ENCODE measurements at places on chromosomes 6 and 20.

DNA sequence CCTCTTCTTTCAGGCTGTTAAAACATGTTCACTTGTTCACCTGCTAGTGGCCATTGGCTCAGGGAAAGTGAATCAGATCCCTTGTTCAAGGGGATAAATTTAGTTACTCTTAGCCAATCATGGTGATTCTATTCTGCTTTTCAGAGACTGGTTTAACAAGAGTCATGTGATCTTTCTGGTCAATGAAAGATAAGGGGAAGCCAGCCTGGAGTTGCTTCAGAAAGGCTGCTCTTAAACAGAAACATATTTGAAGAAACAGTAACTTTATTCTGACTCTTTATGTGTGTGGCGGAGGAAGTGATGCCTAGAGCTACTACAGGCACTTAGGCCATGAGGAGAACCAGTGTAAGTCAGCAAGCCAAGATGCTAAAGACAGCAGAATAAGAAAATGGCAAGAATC lies 28.1 kb upstream of the AHI1 start:
- DNase-seq = no peak

DNA sequence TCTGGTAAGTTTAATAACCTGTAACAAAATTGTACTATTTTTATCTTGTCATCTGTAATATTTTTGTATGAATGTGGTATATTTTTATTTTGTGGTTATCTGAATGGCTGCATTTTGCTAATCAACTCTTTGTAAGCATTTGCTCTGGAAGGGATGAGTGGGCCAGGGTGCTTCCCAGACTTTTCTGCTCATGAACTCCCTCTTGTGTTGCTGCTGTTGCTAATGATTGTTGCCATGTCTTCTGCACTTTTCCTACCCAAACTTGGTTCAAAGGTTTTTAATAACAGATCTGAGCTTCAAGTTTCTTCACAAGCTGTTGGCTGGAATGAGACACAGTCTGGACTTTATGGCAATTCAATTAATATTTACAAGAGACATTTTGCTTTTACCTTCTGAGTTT lies 1005.7 kb downstream of the HACE1 start:
- no peak for DNase-seq

DNA sequence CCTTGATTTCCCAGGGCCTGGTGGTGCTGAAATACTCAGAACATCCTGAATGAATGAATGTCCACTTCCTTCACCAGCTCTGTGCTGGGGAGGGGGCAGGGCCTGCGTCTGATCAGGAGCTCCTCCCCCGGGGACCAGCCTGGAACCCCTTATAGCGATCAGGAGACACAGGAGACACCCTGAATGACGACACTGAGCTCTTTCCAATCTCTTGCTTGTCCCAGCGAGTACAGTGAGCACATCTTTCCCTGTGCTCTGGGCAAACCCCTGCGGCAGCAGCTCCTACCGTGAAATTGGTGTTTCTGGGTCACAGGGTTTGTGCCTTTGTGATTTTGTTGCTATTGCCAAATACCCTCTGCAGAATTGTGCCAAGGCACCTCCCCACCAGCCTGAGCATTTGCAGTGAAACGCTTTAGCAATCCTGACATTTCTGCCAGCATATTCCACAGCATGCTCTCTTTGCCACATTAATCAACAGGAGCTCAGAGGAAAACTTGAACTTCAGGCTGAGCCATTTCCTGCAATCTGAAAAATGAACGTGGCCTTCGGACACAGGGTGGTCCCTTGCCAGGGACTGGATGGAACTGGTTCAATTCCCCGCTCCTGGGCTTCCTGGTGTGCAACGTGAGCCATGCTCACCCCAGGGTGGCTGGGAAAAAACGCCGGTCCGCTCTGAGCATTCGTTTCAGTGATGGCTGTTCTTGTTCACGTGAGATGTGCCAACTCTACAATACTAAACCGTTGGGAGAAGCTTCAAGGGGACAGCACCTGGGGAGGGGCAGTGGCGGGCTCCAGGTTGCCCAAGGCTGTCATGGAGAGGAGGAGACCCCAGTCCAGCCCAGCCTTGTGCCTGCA lies 23.1 kb upstream of the MRGBP start:
- no peak for DNase-seq

GRCh38 chr20:63627129-63627750 lies 339 bp upstream of the GMEB2 start:
- peak; percentile 97 for DNase-seq

- no peak for DNase-seq
These were observed 110.6 kb downstream of the CDKAL1 start for GRCh38 chr6:20644667-20645370.

DNA sequence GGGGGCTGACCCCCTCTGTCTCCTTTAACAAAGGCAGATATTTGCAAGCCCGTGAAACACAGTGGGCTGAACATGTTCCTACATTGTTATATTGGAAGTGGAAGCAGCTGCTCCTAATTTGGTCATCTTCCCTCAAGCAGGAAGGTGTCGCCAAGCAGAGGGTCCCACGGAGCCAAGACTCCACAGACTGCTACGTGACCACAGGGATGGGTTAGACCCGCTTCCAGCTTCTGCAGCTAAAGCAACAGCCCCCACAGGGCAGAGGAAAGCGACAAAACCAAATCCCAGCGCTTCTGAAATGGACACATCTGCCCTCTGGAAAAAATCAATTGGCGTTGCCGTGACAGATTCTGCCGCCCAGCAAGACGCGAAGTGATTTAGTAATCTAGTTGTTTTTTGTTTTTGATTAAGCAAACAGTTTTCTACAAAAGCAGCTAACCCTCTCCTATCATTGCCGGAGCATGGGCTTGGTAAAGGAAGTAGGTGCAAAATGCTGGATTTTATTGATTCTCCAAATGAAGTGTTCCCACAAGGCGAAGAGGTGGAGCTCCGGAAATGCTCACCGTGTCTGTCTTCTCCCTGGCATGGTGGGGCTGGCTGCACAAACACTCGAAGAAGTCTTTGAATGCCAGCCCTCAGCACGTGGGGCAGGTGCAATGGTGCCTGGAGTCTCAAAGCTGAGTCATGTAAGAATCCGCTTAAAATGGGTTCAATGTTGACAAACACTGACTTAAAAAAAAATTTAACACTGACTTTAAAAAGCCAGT lies 79.4 kb upstream of the FRMD1 start:
- DNase-seq = no peak

GRCh38 chr6:157967020-157967419 lies 14.6 kb upstream of the SYNJ2 start:
- no peak for DNase-seq

- no peak for DNase-seq
These were observed 275.2 kb downstream of the GMDS start for GRCh38 chr6:1970151-1970561.

- DNase-seq = no peak
These were observed 161.3 kb upstream of the GGTLC1 start for GRCh38 chr20:24149881-24150307.

- DNase-seq = no peak
These were observed 2.1 kb downstream of the FAM110A start for GRCh38 chr20:835608-836045.

DNA sequence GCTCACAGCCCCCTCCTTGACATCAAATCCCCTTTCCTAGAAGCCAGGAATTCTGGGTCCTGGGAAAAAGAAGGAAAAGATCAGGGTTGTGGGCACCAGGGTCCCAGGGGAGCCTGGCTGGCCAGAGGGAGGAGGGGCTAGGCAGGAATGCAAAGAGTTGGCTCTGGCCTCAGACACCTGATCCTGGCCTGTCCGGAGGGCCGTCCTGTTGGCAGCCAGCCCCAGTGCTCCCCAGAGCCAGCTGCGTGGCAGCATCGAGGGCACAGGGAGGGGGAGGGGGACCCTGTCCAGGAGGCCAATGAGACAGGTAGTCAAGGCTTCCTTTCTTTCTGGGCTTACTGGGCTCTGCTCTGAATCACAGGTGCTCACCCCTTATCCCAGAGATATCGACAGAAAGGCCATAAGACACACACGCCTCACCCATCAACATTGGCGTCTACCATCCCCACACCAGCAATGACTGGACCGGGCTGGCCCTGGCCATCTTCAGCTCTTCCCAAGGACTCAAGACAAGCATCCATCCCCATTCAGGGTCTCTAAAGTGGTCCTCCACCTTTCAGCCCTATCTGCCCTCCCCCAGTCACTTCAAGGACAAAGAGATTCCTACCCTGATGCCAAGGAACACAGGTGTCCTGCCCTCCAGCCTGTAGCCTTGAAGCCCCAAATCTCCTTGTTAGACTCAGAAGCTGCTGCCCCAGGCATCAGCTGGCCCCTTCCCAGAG lies 723 bp downstream of the COL11A2 start:
- no peak for DNase-seq

DNA sequence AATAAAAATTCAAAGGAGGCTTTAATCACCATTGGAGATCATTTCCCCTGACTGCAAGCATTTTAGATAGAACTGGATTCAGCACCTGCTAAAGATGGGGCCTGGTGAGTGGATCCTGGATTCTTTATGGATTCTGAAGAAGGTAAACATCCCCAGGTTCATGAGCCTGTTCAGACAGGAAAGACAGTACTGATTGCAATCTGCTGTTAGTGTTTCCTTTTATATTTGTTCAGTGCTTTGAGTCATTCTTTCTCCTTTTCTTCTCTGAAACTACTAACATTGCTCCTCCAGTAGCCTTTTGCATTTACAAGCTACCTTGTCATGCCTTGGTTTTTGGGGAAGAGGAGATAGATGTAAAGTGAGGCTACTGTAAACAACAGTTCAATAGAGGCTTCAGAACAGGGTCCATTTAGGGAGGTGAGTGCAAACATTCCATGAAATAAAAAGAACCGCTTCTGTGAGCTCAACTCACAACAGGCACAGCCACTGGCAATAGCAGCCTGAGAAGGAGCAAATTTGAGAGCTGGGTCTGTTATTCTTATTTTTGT lies 66.4 kb upstream of the PRL start:
- no peak for DNase-seq

DNA sequence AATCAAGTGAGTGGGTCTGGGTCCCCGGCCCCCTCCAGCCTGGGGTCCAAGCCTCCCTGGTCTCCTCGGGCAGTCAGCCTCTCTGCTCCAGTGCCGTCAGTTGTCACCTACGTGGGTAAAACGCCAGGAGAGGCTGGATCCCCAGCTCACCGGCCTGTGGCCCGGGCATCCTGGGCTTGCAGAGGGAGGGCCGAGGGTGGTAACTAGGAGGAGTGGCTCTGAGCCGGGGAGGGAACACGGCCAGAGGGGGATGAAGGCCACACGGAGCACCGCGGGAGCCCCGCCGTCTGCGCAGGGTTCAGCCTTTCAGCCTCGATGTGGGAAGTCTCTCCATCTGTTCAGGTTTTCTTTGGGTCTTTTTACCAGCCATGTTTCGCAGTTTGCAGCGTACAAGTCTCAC lies 29.5 kb upstream of the BHLHE23 start:
- DNase-seq = no peak

GRCh38 chr6:7617801-7618764 lies 28.1 kb downstream of the SNRNP48 start:
- no peak for DNase-seq

DNA sequence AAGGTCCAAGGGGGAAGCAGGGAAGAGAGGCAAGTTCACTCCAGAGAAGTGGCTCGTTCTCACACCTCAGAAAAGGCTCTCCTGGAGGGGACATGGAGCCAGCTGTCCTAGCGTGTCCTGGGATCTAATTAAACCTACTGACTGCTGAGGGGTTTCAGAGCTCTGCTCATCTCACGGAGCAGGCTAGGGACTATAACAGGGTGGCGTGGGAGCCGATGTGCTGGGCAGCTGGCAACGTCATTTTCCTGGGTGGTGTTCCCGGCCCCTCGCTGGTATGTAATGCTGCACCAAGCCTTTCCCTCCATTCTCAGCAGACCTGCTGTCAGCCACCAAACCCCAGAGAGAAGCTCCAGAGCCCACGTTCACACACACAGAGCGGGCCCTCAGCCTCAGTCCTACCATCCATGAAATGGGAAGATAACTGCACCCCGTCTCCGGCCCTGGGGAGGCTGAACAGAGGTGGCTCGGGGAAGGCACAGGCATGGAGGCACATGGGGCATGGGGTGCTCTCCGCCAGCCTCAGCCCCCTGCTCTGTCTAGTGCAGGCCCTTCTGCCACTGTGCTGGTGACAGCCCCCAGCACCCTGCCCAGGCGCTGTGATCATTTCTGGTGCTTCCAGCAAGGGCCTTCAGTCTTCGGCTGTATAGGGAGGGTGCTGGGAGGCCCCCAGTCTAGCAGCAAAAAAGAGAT lies 1.9 kb downstream of the CST7 start:
- no peak for DNase-seq

DNA sequence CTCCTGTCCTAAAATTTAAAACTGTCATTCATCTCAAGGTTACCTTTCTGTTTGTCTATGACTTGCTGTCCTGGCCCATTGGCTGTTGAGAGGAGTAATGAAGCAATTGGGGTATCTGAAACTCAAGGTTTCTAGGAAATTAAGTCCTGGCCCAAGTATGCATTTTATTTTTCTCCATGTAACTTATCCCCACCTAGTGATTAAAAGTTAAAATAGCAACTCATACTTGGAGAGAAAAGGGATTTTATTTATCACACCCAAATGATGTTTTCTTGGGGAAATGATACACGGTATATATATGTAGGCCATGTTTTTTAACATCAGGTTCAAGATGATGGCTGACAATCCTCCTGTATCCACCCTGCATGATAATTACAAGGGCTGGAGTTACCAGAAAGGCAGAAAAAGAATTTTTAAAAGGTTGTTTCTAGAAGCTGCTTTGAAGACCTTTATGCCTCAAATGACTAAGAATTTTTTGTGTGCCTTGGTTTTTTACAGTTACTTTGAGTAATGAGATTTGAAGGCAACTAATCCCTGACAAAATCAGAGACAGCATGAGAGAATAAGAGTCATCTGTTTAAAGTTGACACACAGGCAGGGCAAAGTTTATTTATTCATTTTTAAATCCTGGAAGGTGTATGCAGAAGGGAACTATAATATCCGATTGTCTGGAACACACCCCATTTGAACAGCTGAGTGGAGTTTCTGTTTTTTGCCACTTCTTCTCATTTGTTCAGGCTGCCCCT lies 28.9 kb upstream of the C6orf58 start:
- DNase-seq = no peak

DNA sequence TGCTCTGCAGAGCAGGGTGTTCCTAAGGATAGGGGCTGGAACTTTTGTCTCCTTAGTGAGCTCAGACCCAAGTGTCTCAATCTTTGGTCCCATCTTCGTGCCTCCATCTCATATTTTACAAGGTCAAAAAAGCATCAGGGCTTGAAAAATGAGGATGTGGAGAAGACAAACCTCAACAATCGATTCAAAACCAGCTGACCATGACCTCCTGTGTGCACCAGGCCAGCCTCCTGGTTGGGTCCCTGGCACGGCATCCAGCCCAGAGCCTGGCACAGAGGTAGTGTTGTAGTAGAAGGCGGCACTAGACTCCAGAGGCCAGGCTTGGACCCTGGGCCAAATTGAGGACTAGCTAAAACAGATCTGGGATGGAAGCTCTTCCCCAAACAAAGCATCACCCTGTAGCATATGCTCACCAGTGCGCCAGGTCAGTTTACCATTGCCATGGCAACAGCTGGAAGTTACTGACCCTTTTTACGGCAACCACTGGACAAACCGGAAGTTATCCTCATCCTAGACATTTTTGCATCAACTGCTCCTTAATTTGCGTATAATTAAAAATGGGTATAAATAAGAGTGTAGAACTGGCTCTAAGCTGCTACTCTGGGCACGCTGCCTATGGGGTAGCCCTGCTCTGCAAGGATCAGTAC lies 69.3 kb upstream of the BLCAP start:
- no peak for DNase-seq

Data from activated T-cell treated with anti-CD3 and anti-CD28 coated beads, Interleukin-2, amount 50 U/mL, for 1 hour (primary cell).